ENCODE measurements at places on chromosomes 2 and 18.

- no peak for DNase-seq
Measured at GRCh38 chr2:15092181-15092580, 459.7 kb downstream of the LRATD1 start.

DNA sequence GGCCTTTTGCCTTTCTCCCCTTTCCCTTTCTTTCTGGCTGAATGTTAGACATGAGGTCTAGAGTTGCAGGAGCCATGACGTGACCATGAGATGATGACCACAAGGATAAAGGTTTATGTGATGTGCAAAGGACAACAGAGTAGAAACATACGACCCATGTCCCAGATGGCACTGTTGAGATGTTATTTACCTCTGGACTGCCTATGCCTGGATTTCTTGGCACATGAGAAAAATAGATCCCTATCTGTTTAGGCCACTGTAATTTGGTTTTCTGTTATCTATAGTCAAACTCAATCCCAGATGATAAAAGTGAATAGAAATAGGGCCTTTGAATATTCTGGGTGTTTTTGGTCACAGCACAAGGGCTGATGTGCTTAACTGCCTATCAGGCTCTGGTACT lies 58.8 kb downstream of the GDF7 start:
- DNase-seq = no peak

- DNase-seq = peak; percentile 58
Measured at GRCh38 chr2:97761192-97761591, 47.8 kb downstream of the ZAP70 start.

DNA sequence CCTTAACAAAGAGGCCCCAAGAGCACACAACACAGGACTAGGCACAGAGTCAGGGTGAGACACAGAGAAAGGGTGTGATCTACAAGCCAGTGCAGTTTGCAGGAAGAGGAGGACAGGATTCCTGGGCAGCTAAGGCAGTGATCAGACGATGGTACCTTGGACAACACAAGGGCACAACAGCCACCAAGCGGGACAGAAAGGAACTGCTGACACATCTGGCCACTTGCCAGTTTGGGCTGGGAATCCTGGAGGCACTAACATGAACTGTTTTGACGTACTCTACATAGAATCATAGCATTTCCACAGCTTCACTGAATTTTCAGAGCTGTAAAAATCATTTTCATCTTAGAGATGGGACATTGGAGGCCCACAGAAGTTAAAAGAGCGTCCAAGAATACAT lies 221.5 kb upstream of the SLC35G4 start:
- peak; percentile 2 for DNase-seq

DNA sequence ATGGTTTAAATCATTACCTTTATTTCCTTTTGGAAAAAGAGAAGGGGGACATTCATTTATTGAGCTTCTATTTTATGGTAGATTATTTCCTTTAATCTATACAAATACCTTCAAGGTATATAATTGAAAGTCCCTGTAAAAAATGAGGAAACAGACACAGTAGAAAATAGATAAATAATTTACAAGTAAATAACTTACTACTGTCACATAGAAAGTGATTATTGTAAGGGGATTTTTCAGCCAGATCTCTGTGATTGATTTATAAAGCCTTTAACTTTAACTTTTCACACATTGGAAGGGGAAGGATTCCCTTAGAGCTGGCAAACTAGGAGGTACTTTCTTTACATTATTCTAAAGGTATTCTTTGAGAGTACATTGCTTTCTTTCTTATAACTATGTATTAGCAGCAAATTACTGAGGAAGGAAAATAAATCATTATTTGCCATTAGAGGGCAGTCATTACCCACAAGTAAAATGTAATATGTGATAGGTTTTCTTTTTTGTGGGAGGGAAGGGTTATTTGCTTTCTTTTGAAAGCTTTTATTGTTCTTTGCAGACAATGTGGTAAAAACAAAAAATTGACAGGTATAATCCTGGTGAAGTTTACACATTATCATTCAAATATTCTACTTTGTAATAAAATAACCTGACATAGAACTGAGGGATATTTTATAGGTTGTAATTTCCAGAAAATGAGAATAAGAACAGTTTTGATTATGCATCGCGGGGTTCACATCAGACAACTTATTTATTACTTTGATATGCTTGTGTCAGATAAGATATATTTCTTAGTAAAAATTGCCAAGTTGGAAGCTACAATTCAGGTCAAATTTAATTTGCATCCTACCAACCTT lies 24.8 kb upstream of the RPE start:
- no peak for DNase-seq

DNA sequence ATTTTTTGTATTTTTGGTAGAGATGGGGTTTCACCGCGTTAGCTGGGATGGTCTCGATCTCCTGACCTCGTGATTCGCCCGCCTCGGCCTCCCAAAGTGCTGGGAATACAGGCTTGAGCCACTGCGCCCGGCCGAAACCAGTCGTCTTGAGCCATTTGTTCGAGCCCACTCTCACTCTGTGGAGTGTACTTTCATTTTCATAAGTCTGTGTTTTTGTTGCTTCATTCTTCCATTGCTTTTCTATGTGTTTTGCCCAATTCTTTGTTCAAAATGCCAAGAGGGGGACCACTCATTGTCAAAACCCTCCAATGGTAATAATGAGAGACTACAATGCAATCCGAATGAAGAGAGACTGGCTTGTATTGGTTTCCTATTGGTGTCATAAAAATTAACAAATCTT lies 1545.5 kb upstream of the DDX18 start:
- DNase-seq = no peak

DNA sequence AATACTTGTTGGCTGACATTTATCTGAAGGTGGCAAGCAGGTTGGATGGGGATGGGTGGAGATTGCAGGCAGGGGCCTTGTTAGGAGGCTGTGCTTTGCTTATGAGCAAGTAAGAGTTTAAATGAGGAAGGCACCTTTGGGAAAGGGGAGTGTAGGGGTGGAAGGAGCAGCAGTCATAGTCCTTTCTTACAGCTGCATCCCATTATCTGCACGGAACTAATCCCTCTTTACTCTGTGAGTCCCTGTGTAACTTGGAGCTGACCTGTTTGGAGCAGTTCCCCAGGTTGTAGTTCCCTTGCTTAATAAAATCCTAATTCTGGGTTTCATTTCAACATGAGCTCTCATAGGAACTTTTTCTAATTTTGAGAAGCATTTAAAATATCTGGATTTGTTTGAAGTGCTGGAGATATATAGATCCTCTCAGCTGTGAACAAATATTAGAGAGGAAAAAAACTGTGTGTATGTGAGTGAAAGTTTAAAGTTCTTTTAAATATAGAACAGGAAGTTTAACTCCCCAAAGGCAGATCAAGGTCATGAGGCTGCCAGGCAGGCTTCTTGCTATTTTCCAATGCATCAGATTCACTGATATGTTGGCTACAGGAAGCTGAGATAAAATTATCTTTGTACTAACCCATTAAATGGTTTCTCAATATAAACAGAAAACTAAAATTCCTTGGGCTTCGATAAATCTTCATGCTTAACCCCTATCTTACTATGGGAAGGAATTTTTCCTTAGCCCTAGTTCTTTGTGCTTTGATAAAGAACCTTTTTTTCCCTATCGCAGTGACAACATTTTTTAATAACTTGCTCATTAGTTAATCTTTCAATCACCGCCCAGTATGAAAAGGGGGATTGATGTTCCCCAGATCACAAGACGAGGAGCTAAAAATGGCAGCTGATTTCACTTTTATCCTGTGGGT lies 104.6 kb upstream of the EML6 start:
- no peak for DNase-seq

- DNase-seq = no peak
Measured at GRCh38 chr2:166011660-166012059, 58.1 kb upstream of the TTC21B start.

DNA sequence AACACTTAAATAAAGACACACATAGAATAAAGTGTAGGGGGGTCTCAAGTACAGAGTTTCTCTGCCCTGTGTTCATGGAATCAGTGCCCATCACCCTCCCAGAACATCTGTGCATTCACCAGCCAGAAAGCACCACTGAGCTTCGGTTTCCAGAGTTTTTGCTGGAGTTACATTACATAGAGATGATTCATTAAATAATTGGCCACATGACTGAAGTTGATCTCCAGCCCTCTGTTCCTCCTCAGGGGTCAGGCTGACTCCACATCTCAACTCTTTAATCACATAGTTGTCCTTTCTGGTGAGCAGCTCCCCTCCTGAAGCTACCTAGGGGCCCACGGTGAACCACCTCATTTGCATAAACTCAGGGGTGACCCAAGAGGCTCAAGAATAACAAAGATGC lies 129.8 kb downstream of the METTL4 start:
- DNase-seq = no peak

DNA sequence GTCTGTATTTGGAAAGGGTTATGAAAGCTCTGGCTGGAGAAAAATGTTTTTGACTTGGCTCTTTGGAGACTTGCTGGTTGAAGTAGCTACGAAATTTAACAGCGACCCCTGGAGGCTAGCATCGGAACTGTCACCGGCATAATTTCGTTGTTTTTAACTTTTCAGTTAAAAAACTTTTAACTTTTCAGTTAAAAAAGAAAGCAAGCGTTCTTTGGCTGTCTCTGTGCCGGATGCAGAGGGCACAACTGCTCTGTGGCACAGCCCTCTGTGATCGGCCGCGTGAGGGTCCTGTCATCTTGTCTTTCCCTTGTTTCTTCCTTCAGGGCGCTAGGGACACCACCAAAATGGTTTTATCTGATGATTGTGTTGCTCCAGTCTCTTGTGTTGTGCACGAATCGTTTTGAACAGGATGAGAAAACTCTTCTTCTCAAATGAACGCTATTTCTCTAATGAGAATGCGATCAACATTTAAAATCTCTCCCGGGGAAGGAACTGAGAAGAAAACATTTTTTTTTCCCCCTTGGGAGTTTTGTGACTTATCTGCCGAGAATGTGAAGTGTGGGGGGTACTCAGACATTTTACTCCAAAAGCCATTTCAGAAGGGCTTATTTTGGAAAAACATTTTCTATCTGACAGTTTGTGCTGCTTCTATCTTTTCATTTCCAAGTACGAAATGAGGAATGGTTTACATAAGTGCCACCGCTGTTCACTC lies 57.1 kb downstream of the ADCYAP1 start:
- DNase-seq = peak; percentile 61
